ENCODE measurements at places on chromosomes 16 and 17.

DNA sequence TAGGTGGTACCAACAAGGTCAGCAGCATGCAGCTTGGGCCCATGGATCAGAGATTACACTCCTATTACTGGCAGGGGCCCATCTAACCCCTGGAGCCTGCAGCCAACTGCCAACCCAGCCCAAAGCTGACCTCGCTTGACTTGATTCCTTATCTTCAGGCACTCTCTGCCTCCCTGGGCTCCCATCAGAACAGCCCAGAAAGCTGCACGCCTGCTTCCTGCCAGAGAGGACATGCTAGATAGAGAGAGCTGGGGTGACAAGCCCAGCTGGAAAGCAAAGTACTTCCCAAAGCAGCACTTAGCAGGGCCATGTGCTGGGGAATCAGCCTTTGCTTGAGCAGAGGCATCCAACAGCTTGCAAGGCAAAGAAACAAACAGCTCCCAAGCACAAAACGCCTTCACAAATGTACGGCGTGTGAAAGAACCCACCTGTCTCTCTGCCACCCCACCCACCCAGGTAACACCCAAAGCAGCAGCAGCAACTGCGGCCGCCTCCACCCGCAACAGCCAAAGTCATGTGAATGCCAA, 74.2 kb upstream of the NLK start:
- DNase-seq: no peak

GRCh38 chr17:14904386-14904785, 360.7 kb downstream of the PMP22 start:
- peak; percentile 17 for DNase-seq

- peak; percentile 13 for DNase-seq
Observed at GRCh38 chr17:80460429-80460834, 16.0 kb downstream of the NPTX1 start.

- no peak for DNase-seq
Observed at GRCh38 chr17:11779892-11780291, 181.6 kb downstream of the DNAH9 start.

DNA sequence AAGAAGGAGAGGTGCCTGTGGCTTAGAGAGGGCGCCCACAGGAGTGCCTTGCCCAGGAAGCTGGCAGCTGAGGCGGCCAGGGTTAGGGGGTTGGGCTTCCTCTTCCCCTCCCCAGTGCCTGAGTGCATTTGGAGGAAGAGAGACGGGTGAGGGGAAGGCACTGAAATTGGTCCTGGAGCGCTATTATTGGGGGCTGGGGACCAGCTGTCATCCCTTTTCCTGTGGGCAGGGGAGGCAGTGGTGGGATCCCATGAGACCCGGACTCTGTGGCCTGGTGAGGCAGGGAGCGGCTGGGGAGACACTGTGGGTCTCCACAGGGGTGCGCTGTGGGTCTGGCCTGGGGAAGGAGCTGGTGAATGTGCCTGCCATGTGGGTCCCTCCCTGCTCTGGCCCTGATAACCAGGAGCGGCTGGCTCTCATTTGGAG, 259.7 kb downstream of the SEC14L1 start:
- no peak for DNase-seq

- DNase-seq: no peak
Observed at GRCh38 chr17:1058423-1059130, 61.6 kb downstream of the TIMM22 start.

DNA sequence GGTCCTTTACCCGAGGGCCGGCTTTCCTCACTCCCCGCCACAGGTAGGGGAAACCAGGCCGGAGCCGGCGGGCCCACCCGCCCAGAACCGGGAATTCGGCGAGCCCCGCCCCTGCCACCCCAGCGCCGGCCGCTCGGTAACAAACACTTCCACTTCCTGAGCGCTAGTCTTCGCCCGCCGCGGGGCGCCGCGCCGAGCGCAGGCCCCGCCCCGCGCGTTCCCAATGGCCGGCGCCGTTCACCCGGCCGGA, 224 bp upstream of the NHERF1 start:
- DNase-seq: no peak

DNA sequence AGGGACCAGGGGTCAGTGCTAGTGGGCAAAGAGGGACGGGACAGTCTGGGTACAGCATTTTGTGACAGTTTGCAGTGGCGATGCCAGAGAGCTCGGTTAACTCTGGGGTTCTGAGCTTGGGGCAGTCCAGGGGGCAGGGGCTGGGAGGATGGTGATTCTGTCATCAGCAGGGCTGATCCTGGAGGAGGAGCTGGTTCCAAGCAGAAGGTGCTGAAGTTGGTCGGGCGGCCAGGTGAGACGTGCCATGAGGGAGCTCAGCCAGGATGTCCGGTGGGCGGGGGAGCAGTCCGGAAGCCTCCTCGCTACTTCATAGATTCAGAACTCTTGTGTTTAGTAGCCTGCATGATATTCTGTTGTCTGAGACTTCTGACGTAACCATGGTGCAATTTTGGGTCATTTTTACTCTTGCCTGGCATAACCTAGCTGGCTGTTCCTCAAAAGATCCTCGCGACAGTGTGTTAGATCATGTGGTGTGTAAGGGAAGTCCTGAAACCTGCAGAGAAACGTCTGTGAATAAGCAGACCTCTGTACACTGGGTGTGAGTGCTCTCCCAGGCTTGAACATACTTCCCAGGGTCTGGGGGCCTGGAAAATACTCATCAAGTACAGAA, 122.0 kb downstream of the CLEC16A start:
- DNase-seq: no peak

DNA sequence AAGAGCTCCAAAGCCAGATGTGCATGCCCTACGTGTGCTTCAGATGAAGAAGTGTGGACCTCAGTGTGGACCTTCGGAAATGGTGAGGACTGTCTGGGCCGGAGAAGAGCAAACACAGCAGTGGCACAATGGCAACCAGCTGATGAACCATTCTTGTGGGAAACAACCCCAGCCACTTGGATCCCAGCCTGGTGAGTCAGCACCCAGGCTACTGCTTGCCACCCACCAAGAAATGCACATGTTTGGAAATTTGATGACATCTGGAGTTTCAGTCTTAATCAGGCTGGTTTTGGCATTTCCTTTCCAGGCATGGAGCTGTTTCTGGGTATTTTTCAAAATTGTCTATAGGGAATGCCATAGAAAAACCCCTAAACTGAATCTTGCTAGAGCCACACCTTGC, 42.7 kb downstream of the DYNLRB2 start:
- no peak for DNase-seq

DNA sequence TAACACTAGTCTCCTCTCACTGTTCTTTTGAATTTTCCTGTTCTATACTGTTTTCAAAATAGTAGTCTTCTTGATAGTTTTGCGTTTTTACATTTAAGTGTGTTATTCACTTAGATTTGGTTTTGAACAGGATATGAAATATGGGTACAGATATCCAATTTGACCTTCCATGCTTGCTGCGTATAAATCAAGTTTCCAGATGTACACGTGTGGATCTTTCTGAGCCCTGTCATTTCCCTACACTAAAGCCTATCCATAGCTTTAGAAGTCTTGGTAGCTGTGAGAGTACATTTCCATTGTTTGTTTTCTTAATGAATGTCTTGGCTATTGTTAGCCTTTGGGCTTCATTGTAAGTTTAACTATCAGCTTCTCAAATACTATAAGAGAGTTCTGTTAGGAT, 20.4 kb downstream of the CYLD start:
- DNase-seq: no peak

DNA sequence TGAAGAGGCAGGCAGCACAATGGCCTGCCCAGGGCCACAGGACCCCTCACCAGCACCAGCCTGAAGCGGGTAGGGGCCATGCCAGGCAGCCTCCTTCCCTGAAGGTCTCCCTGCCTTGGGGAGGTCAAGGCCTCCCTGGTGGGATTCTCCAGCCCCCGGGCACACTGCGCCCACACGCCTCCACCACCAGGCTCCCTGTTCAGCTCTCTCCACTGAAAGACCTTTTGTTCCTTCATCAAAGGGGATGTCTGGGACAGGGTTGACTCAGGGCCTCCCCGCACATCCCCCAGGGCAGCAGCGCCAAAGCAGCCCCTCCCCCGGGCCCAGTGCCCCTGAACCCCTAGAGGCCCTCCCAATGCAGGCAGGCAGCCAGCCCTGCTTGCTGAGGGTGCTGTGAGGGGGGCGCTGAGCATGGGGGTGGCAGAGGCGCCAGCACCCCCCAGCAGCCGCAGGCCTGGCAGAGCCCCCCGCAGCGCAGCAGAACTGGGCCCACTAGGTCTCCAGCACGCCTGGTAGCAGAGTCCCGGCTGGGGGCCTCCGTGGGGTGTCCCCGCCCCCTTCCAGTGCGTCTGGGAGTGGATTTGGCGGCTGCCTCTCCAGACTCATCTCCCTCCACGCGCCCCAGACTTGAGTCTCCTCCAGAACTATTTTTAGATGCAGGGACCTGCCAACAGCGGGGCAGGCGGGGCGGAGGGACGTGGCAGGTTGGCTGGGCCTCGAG, 13.1 kb downstream of the BCAR1 start:
- peak; percentile 87 for DNase-seq

DNA sequence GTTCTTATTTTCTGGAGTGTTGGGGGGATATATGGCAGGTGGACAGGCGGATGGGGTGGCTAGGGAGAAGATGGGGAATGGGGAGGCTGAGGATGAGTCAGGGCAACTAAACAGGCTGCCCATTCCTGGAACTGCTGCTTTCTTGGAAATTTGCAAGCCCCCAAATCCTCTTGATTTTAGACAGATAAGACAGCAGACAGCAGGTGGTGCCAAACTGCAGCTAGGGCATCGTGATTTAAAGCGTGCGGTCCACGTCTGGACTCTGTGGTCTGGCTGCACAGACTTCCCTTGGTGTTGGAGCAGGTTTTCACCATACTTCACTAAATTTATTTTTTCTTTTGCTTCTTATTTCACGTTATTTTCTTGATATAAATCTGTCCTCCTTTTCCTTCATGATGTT, 10.9 kb upstream of the KRT24 start:
- no peak for DNase-seq

DNA sequence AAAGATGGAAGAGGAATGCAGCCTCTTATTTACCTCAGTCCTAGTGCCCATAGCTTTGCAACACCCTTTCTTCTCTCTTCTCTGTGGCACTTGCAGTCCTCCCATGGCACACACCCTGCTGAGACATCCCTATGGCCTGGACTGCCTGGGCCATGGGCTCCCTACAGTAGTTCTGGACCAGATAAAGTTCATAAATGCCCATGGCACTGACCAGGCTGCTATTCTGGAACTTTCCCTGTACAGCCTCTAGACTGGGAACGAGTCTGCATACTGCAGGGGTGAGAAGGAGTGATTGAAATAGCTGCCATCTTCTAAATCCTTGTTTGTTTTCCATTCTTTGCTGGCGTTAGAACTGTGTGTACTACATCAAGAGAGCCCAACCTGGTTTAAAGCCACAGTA, 24.5 kb upstream of the ADAM11 start:
- no peak for DNase-seq

- DNase-seq: no peak
Observed at GRCh38 chr16:16133943-16134604, 89.2 kb downstream of the ABCC6 start.

GRCh38 chr17:78425429-78425828, 47.0 kb downstream of the PGS1 start:
- no peak for DNase-seq

DNA sequence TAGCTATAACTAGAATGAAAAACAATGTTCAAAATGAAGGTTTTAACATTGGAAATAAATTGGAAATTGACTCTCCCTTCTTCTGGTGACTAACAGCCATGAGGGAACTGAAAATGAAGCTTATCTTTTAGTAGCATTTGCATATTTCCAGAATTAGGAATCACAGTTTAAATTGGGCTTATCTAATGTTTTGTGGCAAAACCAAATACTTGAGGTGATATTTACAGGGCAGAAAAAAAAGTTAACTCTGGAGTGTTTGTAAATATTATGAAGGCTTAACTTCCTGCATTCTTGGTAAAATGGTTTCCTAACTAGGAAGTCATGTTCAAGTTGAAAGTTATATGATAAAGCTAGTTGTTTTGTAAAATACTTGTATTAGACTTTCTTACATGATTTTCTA, 96.4 kb upstream of the SOX9 start:
- DNase-seq: no peak

DNA sequence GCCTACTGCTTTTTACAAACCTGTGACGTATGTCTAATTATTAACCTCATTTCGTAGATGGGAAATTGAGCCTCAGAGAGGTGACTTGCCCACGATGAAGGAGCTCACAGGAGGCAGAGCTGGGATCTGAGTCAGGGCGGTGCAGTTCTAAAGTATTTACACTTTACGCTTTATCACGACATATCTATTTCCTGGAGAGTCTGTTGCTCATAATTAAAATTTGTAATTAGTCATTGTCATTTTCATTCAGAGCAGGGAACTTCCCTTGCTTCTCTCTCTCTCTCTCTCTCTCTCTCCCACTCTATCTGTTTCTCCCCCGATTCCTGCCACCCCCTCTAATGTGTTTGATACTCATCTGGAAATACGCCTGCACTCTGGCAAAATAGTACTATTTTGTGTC, 5.9 kb downstream of the SLC5A11 start:
- peak; percentile 15 for DNase-seq

- no peak for DNase-seq
Observed at GRCh38 chr16:75236232-75236631, 15.2 kb downstream of the BCAR1 start.

GRCh38 chr17:65355246-65355645, 206.2 kb downstream of the AXIN2 start:
- DNase-seq: no peak

DNA sequence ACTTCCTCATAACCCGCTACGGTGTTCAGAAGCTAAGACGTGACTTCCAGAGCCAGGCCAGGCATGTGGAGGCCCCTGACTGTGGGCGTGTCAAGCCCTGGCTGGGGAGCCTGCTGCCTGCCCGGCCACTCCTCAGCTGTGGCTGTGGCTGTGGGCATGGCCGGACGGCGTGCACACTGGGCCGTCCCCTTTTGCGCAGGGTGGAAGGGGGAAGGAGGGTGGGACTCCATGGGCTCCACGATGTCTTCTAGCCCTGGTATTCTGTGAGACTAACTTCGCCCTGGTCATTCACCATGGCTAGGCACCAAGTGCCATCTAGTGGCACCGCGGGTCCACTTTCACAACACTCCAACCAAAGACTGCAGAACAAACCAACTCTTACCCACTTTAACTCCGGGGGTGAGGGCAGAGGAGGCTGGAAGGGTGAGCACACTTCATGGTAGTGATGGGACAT, 67.9 kb downstream of the N4BP1 start:
- DNase-seq: peak; percentile 80

DNA sequence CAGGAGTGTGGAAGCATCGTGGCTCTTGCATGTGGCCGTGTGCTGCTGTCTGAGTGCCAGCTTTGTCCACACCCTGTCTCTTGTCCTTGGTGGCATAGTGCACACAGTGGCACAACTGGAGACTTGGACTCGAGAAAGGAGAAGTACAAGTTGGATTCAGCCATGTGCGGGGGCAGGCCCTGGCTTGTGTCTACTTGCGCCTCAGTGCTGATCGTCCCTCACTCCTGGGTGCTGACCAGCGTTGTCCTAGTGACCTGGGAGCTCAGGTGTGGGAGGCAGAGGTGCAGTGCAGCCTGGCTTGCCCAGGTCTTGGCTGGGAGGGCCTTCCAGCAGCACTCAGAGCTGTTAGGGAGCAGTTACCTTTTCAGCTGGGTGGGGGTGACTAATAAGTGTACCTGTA, 20.6 kb downstream of the MPRIP start:
- no peak for DNase-seq

DNA sequence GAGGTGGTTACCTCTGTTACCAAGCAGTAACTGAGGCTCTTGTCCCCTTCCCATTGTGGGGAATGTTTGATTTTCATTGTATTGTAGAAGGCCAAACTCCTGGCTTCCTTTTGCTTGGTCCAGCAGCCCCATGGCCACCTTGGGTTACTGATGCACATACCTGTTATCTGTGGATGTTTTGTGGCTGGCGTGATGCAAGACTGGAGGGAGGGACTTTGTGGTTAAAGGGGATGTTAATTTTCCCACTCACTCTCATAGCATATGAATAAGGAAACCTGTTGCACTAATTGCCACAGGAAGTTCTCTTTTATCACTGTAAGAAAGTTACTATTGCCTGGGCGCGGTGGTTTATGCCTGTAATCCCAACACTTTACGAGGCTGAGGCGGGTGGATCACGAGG, 168.6 kb upstream of the HS3ST4 start:
- DNase-seq: no peak

Measured in midbrain (tissue), 1 donor.